ENCODE measurements at places on chromosomes 6 and 20. TPM values are rescaled to one million over a fixed set of nuclear protein-coding genes. Genes with fewer than 3 reads are reported as not detected.

DNA sequence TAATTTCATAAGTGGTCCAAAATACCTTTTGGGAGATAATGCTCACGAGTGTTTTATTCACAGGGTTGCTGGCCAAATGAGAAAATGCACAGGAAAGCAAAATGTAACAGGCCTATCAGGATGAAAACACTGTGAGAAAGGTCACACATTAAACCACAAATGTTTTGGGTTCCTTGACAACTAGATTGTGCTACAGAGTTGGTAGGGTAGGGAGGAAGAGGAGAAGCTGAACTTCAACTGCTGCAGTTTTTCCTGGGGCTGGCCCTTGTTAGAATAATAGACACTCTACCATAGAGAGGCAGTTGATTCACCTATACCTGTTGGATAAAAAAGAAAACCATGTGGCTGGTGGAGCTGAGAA, 28.1 kb upstream of the PAQR8 start:
- no peaks in the 10 kb centered on the region for H3K27me3 ChIP-seq
- peak; percentile 53 for DNase-seq
- H3K4me3 ChIP-seq, result peak overlapping the region; percentile 55
- H3K27ac ChIP-seq, result peak overlapping the region; percentile 55
- no peaks in the 10 kb centered on the region for H3K36me3 ChIP-seq
- peaks cover 30% of the 10 kb centered on the region for H3K4me1 ChIP-seq

GRCh38 chr20:49392745-49393144, 89.7 kb downstream of the KCNB1 start:
- no peak for DNase-seq
- H3K27ac ChIP-seq, result no peak overlapping the region
- no peaks in the 10 kb centered on the region for H3K4me1 ChIP-seq
- H3K36me3 ChIP-seq, result no peaks in the 10 kb centered on the region

DNA sequence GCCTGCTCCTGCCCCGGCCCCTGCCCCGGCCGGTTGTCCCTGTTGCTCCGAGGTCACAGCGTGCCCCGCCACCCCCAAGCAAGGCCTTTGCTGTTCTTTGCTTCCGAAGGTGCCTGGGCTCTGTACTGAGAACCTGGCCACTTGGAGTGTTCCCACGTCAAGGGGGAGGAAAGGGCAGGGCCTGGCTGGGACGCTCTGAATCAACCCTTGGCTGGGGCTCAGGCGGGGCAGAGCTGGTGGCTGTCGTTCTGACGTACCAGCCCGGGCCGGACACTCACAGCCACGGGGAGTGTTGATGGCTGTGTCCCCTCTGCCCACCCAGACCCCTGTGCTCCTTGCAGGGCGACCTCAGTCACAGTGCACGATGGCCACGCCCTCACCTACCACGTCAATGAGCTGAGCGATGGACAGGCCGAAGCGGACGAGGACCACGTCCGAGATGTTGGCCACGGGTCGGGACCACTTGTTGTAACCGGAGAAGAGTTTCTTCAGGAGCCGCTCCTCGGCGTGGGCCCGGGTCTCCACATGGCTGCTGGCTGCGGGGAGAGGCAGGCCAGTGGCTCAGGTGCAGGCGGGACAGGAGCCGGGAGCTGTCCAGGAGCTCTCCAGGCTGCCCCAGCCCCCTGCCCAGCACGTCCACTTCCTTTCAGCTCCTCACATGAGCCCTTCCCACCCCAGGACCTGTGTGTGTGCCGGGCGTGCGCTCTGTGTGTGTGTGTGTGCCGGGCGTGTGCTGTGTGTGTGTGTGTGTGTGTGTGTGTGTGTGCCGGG, 1.8 kb downstream of the CHRNA4 start:
- no peaks in the 10 kb centered on the region for H3K36me3 ChIP-seq
- H3K4me3 ChIP-seq, result no peak overlapping the region
- H3K27me3 ChIP-seq, result no peaks in the 10 kb centered on the region
- no peak for DNase-seq
- no peak overlapping the region for H3K27ac ChIP-seq

DNA sequence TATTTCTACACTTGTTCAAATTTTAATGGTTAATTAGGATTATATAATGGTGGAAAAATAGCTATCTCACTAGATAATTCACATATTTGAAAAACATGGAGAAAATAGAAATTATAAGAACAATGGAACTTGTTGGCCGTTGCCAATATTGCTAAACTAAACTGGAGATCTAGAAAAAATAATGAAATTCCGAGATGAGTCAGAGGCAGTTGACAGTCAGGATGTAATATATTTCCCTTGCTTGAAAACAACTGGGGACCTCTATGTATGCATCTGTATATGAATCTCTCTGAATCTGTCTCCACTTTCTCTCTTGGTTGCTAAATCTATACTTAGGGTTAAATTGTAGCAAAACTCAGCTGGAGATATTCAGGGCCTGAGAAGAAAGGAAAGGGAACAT, 1108.2 kb upstream of the GJE1 start:
- no peaks in the 10 kb centered on the region for H3K36me3 ChIP-seq
- H3K27ac ChIP-seq, result no peak overlapping the region
- no peaks in the 10 kb centered on the region for H3K27me3 ChIP-seq
- no peaks in the 10 kb centered on the region for H3K4me1 ChIP-seq
- H3K4me3 ChIP-seq, result no peak overlapping the region

- no peaks in the 10 kb centered on the region for H3K4me1 ChIP-seq
- H3K27me3 ChIP-seq, result no peaks in the 10 kb centered on the region
- no peak for DNase-seq
These were observed 360.7 kb upstream of the FLRT3 start for GRCh38 chr20:14698125-14698524.

DNA sequence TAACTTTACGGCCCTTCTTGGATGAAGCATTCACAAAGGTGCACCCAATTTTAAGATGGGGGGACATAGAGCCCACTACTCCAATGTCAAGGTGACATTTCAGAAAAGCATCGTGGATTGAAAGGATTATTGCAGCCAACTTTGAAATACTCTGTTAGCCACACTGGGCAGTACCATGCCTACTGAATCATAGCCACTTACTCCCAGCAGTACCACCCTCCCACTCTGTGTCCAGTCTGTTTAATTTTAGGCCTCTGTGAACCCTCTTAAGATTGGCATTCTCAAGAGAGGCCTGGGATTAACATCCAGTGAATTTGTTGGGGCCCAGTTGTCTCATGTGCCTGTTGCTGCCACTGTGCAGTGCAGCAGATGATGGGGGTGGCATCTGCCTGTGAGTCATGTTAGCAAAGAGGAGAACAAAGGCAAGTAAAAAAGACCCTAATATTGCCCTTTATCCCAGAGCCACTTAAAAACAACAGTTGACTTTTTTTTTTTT, 11.2 kb upstream of the HDAC2 start:
- H3K27me3 ChIP-seq, result no peaks in the 10 kb centered on the region
- DNase-seq, result no peak
- no peaks in the 10 kb centered on the region for H3K36me3 ChIP-seq
- H3K4me3 ChIP-seq, result no peak overlapping the region

GRCh38 chr20:24960861-24961260, 11.8 kb downstream of the CST7 start:
- H3K4me1 ChIP-seq, result no peaks in the 10 kb centered on the region
- no peak overlapping the region for H3K4me3 ChIP-seq
- peak overlapping the region; percentile 69 for H3K27ac ChIP-seq
- no peak for DNase-seq
- H3K36me3 ChIP-seq, result peaks cover 67% of the 10 kb centered on the region

DNA sequence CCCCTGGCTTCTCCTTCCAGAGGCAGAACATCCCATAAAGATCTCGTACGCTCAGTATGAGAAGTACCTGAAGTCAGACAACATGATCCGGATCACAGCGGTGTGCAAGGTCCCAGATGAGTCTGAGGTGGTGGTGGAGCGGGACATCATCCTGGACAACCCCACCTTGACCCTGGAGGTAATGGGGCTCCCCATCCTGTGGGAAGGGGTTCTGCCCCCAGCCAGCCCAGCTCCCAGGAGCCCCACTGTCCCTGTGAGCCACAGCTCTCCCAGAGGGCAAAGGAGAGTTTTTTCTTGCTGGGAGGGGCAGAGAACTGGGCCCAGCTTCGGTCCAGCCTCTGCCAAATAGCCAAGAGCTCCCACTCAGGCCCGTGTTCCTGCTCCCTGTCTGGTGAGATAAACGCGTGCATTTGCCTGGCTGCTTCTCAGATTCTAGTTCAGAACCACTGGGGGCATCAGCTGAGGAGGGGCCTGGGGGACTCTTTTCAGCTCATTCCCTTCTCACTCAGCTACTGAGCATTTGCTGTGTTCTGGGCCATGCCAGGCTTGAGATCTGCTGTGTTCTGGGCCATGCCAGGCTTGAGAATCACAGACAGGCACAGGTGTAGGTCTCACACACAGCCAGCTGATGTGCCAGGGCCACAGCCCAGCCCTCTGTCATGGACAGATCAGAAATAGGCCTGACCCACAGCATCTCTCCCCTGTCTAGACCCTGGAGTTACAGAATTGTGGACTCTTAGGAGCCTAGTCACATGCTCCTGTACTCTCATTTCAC, 39.5 kb downstream of the TGM3 start:
- DNase-seq, result no peak
- H3K36me3 ChIP-seq, result no peaks in the 10 kb centered on the region
- H3K4me1 ChIP-seq, result no peaks in the 10 kb centered on the region
- H3K4me3 ChIP-seq, result no peak overlapping the region
- H3K27me3 ChIP-seq, result no peaks in the 10 kb centered on the region

- no peak overlapping the region for H3K4me3 ChIP-seq
- peaks cover 14% of the 10 kb centered on the region for H3K36me3 ChIP-seq
- no peaks in the 10 kb centered on the region for H3K27me3 ChIP-seq
- DNase-seq, result no peak
- H3K27ac ChIP-seq, result no peak overlapping the region
These were observed 33.7 kb downstream of the RNF146 start for GRCh38 chr6:127300411-127300810.

- H3K4me1 ChIP-seq, result no peaks in the 10 kb centered on the region
- DNase-seq, result no peak
- no peak overlapping the region for H3K27ac ChIP-seq
- H3K4me3 ChIP-seq, result no peak overlapping the region
- no peaks in the 10 kb centered on the region for H3K27me3 ChIP-seq
These were observed 28.8 kb downstream of the AK9 start for GRCh38 chr6:109662192-109662591.

DNA sequence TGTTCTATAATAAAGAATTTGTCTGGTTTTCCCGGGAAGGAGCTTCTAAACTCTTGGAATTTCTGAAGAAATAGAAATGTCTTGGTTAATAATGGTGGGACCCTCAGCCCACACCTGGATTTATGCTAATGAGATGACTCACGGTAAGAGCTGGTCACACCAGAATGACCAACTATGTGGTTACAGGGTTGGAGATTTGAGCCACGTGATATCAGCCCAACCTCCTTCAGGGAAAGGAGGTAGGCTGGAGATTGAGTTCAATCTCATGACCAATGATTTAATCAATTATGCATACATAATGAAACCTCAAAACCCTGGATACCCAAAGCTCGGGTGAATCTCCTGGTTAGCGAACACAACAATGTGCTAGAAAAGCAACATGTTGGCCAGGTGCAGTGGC, 22.1 kb upstream of the CDKN1A start:
- DNase-seq, result no peak
- no peak overlapping the region for H3K27ac ChIP-seq
- no peak overlapping the region for H3K4me3 ChIP-seq

The AIF1 gene
- 14.7 TPM for polyA plus RNA-seq

The IL20RA gene
- not detected for polyA plus RNA-seq

The OTOR gene
- polyA plus RNA-seq, result not detected

The LHFPL5 gene
- not detected for polyA plus RNA-seq

The EPHA7 gene
- not detected for polyA plus RNA-seq

Data from CD4-positive, CD25-positive, alpha-beta regulatory T cell (primary cell).